Natural killer cell (primary cell): ENCODE measurements at places on chromosomes 7 and 10. TPM values are rescaled to one million over a fixed set of nuclear protein-coding genes. Genes with fewer than 3 reads are reported as not detected.

Gene ANKRD61
- not detected for total RNA-seq

Gene CYP3A7
- not detected for total RNA-seq

Gene CCDC7
- total RNA-seq, result 42.8 TPM

Gene NYAP1
- total RNA-seq, result not detected

Gene SEMA3E
- total RNA-seq, result not detected

Gene PON1
- not detected for total RNA-seq

Gene OR9A2
- total RNA-seq, result not detected
